Thyroid gland (tissue), 4 donors: ENCODE measurements at places on chromosomes 7 and 10. TPM values are rescaled to one million over a fixed set of nuclear protein-coding genes. Genes with fewer than 3 reads are reported as not detected.

DNA sequence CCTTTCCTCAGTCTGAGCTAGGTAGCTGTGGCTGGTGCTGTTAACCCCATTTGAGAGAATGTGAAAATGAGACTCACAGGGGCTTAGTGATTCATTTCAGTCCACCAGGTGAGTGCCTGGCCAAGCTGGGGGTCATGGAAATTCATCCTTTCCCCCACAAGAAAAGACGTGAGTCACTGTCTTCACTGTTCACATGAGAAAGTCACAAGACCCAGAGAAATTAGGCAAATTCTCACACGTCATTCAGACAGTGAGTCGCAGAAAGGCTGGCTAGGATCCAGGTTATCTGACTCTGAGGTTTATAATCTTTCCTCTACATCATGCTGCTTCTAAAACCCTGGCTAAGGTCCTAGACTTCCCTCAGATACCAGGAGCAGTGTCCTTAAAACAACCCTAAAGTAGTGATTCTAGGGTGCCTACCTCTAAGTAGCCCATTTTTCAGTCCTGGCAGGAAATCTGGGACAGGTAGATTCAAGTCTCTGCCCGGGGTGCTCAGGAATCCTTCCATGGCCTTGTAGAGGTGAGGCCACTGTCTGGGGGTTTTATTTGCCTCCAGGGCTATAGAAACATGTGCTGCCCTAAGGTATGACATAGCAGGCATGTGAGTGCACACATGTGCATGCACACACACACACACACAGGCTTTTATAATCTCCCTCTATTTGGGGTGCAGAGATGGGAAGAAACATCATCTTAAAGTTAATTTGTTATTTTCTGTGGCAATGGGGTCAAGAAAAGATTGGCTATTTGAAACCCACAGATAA lies 427.9 kb upstream of the CELF2 start:
- no peaks in the 10 kb centered on the region for H3K27me3 ChIP-seq
- no peaks in the 10 kb centered on the region for H3K4me1 ChIP-seq
- no peak overlapping the region for H3K4me3 ChIP-seq
- H3K36me3 ChIP-seq, result no peaks in the 10 kb centered on the region

DNA sequence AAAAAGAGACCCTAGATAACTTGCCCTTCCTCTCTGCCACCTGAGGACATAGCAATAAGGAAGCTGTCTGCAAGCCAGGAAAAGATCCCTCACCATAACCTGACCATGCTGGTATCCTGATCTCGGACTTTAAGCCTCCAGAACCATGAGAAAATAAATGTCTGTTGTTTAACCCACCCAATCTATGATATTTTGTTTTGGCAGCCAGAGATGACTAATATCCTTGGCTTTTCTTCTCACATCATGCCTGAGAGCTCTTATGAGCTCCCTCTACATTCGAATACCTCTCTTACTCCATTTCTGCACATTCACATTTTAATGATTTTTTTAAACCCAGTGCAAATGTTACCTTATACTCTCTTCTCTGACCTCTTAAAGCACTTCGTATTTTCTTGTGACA lies 214.0 kb upstream of the CHRM2 start:
- no peaks in the 10 kb centered on the region for H3K36me3 ChIP-seq
- no peaks in the 10 kb centered on the region for H3K27me3 ChIP-seq
- no peak for DNase-seq
- H3K4me3 ChIP-seq, result no peak overlapping the region
- H3K4me1 ChIP-seq, result no peaks in the 10 kb centered on the region
- H3K27ac ChIP-seq, result no peak overlapping the region

The MRC1 gene
- 11.8 TPM for total RNA-seq

GRCh38 chr7:108596560-108596959 lies 26.9 kb downstream of the DNAJB9 start:
- H3K4me3 ChIP-seq, result no peak overlapping the region
- H3K27me3 ChIP-seq, result no peaks in the 10 kb centered on the region
- H3K27ac ChIP-seq, result no peak overlapping the region
- no peaks in the 10 kb centered on the region for H3K4me1 ChIP-seq
- DNase-seq, result no peak

DNA sequence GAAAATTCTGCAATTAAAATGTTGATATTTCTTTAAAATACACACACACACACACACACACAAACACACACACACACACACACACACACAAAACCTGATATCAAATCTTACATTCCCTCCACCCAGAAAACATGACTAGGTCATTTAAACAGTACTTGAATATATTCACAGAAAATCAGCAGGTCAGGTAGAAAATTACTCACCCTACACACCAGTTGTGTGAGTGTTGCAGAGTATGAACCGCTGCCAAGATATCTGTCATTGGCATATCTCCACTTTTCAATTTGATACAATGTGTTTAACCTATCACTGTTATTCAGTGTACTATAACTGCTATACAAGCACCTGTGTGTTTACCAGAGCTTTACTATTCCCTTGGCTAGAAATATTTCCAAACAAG lies 283.6 kb upstream of the LRRTM3 start:
- no peaks in the 10 kb centered on the region for H3K4me1 ChIP-seq
- no peaks in the 10 kb centered on the region for H3K27me3 ChIP-seq
- no peak for DNase-seq
- H3K36me3 ChIP-seq, result no peaks in the 10 kb centered on the region

GRCh38 chr7:7769710-7770627 lies 51.6 kb upstream of the RPA3 start:
- DNase-seq, result no peak
- no peaks in the 10 kb centered on the region for H3K27me3 ChIP-seq
- H3K27ac ChIP-seq, result no peak overlapping the region
- H3K4me3 ChIP-seq, result no peak overlapping the region

DNA sequence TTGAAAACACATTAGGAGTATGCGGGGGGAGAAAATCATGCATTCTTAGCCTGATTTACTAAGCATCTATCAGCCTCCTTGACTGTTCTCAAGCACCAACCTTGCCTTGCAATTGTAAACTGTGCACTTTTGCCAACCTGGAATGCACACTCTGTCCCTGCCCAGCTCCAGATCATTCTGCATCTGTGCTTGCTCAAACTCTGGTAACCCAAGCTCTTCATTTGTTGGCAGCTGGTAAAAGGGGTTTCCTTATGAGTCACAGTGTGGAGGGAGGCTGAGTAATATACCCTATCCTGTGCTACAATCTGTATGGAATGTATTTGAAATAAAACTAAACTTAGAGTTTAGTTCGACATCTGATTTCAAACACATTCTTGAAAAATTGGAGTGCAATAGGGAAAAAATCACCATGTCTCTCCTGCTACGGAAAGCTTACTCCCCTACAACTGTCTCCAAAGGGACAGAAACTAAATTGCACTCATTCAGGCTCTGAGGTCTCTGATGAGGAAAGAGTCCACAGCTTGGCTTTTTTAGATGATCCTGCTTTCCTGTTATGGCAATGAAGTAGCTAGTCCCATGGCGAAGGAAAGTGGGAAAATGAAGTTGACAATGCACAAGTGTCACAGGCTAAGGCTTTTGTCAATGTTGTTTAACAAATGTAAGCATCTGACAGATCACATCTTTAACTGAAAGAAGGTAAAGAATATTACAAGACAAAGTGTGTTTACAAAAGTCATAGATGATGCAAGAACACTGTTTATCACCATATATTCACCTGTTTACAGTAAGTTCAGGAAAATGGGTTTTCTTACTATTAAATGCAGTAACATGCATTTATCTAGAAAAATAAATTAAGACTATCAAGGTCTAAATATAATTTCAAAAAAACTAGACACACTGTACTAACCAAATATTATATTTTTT lies 61.9 kb downstream of the TES start:
- H3K4me1 ChIP-seq, result peaks cover 24% of the 10 kb centered on the region
- H3K27ac ChIP-seq, result peak overlapping the region; percentile 88
- no peaks in the 10 kb centered on the region for H3K27me3 ChIP-seq
- no peaks in the 10 kb centered on the region for H3K36me3 ChIP-seq

DNA sequence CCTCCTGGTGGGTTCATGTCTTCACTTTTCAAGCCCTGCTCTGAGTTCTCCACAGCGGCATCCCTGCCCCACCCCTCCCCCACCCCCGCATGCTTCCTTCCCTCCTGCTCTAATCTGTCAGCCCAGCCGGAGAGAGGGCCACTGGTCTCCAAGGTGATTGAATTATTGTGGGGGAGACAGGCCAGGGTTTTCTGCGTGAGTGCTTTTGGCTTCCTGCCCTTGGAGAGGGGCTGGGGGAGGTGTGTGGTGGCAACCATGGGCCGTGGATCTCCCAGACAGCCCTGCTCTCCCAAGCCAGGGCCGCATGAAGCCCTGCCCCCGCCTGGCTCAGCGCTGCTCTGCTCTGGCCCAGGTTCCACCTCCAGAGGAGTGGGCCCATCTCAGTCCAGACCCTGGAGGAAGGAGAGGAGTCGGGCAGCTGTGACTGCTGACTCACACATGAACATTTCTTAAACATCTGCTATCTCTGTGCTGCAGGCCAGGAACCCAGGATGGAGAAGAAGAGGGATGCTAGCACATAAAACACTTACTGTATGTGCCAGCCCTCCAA lies 109.9 kb downstream of the ZMIZ1 start:
- H3K4me3 ChIP-seq, result no peak overlapping the region
- peak overlapping the region; percentile 79 for H3K27ac ChIP-seq
- no peaks in the 10 kb centered on the region for H3K27me3 ChIP-seq
- H3K36me3 ChIP-seq, result no peaks in the 10 kb centered on the region

- no peak overlapping the region for H3K27ac ChIP-seq
- DNase-seq, result no peak
- peaks cover 28% of the 10 kb centered on the region for H3K27me3 ChIP-seq
- no peaks in the 10 kb centered on the region for H3K36me3 ChIP-seq
- H3K4me3 ChIP-seq, result peak overlapping the region; percentile 1
- no peaks in the 10 kb centered on the region for H3K4me1 ChIP-seq
Measured at GRCh38 chr10:69572159-69573055, 815 bp downstream of the NEUROG3 start.

DNA sequence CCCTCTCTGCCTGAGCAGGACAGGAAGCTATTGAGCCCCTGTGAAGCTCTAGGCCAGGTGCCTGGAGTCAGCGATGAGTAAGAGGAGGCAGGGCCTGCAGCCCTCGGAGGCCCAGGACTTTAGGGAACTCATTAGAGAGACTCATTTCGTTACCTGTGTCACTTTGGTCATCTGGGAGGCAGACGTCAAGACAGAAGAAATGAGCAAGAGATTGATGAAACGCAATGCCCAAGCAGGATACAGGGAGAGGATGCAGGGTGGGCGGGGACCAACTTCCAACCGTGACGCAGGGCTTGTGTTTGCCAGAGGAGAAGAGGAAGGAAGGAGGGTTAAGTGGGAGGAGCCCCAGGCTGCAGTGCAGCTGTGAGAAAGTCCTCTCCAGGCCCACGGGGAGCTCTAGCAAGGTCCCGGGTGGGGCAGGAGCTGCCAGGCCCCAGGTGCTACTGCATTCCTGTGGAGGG lies 26.4 kb upstream of the GNA12 start:
- no peak overlapping the region for H3K27ac ChIP-seq
- no peak overlapping the region for H3K4me3 ChIP-seq
- peaks cover 10% of the 10 kb centered on the region for H3K4me1 ChIP-seq
- no peaks in the 10 kb centered on the region for H3K36me3 ChIP-seq
- no peaks in the 10 kb centered on the region for H3K27me3 ChIP-seq
- DNase-seq, result peak; percentile 47

The GJC3 gene
- not detected for total RNA-seq

DNA sequence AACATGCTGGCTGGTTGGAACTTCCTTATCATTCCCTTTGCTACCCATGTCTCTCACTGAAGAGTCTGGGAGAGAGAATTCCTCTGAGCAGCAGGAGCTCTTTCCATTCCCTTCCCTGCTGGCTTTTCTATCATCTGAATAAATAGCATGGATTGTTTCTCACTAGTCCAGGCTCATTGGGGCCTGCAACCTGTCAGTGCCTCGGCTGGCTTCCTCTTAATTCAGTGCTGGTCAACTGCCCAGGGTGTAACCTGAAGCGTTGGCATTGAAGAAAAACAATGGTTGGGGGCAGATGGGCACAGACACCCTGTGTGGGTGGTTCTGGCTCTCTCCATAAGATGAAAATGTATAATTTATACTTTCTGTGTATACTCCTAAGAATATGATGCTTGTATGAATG lies 155.6 kb downstream of the ANLN start:
- peaks cover 5% of the 10 kb centered on the region for H3K4me1 ChIP-seq
- H3K27me3 ChIP-seq, result no peaks in the 10 kb centered on the region
- DNase-seq, result no peak
- H3K27ac ChIP-seq, result no peak overlapping the region

DNA sequence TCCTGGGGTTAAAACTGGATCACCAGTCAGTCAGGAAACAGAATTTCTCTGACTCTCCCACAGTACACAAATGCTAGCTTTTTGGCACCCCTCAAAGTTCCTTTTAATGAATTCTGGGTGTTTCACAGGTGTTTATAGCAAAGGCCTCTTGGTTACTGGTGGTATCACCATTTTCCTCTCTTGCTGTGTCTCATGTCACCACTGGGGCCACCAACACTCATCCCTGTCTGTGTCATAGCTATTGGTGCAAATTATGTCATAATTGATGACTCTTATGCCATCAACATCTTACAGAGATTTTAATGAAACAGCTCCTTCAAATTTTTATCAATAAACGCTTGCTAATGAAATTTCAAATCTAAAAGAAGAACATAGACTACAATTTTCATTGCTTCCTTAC lies 27.7 kb upstream of the OSBPL3 start:
- peaks cover 3% of the 10 kb centered on the region for H3K4me1 ChIP-seq
- no peak for DNase-seq
- no peak overlapping the region for H3K4me3 ChIP-seq
- no peaks in the 10 kb centered on the region for H3K27me3 ChIP-seq

DNA sequence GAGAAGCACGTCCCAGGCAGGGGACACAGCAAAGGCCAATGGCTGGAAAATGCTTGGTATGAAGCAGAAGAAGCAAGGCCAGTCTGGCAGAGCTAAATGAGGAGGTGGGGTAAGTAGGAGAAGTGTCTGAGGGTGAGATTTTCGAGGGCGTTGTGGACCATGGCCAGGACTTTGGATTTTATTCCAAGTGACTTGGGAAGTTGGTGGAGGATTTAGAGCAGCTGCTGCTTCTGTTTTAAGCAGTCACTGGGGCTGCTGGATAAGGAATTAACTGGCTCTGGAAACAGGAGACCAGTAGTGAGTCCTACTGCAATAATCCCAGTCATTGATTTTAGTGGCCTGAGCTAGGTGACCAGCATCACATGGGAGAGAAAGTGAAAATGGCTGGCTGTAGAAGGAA lies 67.6 kb upstream of the GSDME start:
- H3K4me3 ChIP-seq, result no peak overlapping the region
- no peak overlapping the region for H3K27ac ChIP-seq
- H3K36me3 ChIP-seq, result no peaks in the 10 kb centered on the region
- DNase-seq, result no peak
- no peaks in the 10 kb centered on the region for H3K27me3 ChIP-seq
